DMS79 (cell line): ENCODE measurements at places on chromosomes 11 and 22.

- no peak for DNase-seq
These were observed 163.3 kb downstream of the CASP12 start for GRCh38 chr11:104734998-104735397.

DNA sequence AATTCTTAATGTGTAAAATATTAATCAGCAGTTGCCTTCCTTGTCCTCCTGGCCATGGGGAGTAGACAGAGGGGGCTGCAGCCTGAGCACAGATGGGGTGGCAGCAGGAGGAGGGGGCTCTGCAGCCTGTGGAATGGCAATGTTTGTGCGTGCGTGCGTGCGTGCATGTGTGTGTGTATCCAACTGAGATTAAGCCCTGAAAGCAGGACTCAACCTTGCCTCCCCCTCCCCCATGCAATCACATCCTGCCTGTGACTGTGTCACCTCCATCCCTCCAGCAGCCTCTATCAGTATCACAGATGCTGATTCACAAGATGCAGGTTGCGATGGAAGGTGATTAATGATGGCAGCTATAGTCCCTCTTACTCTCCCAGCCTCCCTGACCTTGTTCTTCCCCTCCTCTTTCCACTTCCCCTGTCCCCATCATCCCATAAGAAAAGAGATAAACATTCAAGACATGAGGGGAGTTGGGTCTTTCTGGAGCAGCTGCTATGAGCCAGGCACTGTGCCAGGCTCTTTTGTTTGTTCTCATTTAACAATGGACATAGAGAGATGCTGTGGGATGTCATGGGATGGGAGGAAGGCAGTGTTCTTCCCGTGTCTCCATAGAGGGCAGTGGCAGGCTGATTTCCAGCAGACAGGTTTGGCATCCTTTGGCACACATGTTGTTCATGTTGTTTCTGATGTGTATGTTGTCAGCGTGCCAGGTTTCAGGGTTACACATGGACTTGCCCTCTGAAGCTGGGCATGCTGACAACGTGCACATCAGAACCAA lies 43.8 kb upstream of the NECTIN1 start:
- DNase-seq, result no peak

GRCh38 chr22:46405901-46406300 lies 70.4 kb downstream of the TRMU start:
- no peak for DNase-seq

- DNase-seq, result no peak
These were observed 4.3 kb downstream of the CLTCL1 start for GRCh38 chr22:19287076-19287707.

GRCh38 chr11:96388891-96389719 lies 607 bp downstream of the CCDC82 start:
- peak; percentile 86 for DNase-seq

GRCh38 chr11:74268456-74268855 lies 43.0 kb downstream of the P4HA3 start:
- DNase-seq, result no peak

- no peak for DNase-seq
These were observed 26.7 kb downstream of the GRAP2 start for GRCh38 chr22:39927544-39927943.

DNA sequence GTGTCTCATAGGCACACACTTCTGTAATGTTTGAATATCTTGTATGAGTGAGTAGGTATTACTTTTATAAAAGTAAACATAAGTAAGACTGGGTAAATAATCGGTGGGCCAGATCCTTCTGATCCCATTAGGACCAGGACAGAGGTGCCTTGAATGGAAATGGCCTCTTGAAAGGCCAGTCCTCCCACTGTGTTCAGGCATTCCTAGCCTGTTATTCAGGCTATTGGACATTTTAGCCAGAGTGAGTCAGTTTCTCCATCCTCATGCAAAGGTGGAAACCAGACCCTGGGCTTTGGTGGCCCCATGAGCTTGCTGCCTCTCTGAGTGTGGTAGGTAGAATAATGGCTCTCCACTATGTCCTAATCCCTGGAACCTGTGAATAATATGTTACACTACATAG lies 34.4 kb downstream of the C11orf96 start:
- no peak for DNase-seq

GRCh38 chr11:128420951-128421350 lies 166.4 kb downstream of the ETS1 start:
- no peak for DNase-seq

- DNase-seq, result no peak
These were observed 20.6 kb upstream of the VSIG10L2 start for GRCh38 chr11:125925247-125925740.

DNA sequence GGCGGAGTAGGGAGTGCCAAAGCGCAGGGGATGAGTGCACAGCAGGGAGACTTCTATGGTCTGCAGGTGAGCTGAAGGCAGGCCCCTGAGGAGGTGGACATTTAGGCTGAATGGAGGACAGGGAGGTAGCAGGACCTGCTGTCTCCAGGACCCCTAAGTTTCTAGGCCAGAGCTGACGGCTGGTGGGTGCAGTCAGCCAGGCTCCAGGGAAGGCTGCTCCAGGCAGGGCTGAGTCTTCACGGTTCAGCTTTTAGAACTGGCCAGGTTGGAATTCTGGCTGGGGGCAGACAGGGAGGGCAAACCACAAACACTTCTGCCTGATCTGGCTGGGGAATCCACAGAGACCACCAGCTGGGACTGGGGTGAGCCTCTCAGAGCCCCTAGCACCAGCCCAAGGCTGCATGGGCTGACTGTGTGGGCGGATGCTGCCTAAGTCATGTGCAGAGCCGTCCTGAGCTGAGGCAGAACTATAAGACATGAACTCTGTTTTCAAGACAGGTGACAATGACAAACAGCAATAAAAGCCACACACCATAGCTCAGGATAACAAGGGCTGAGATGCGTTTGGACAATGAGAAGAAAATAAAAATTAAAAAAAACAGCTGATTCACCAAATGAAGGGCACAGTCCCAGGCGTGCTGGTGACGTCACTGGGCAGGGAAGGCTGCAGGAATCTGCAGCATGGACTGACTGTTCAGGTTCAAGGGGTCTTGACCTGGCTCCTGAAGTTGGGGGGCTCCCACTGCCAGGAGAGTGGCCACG lies 10.4 kb upstream of the MALAT1 start:
- DNase-seq, result peak; percentile 43

GRCh38 chr11:84691830-84692229 lies 935.3 kb downstream of the DLG2 start:
- no peak for DNase-seq

- DNase-seq, result no peak
These were observed 13.0 kb upstream of the MYEOV start for GRCh38 chr11:69280994-69281393.

DNA sequence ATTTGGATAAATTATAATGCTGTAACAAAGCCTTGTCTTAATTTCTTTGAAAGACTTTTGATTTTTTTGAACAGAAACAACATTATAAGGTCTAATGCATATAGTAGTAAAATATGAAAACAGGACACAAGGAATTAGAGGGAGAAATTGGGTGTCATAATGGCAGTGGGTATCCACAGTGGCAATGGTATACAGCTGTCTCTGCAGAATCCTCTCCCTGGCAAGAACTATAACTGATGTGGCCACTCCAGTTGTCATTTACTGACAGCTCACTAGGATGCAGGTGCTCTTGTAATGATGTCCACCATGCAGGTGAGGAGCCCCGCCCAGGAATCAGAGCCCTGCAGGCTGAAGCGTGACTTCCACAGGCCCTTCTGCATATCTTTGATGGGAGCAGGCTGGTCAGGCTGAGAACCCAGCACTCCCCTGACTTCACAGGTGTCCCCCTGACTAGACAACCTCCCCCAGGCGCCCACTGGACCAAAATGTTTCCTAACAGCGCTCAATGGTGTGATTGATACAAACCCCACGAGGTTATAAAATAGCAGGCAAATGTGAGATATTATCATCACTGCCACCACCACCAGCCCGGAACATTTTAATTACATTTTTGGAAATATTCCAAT lies 32.8 kb upstream of the SERPIND1 start:
- DNase-seq, result no peak
